ENCODE measurements at places on chromosomes 3 and 15.

GRCh38 chr15:97076011-97076410, 745.5 kb downstream of the NR2F2 start:
- no peak for DNase-seq

DNA sequence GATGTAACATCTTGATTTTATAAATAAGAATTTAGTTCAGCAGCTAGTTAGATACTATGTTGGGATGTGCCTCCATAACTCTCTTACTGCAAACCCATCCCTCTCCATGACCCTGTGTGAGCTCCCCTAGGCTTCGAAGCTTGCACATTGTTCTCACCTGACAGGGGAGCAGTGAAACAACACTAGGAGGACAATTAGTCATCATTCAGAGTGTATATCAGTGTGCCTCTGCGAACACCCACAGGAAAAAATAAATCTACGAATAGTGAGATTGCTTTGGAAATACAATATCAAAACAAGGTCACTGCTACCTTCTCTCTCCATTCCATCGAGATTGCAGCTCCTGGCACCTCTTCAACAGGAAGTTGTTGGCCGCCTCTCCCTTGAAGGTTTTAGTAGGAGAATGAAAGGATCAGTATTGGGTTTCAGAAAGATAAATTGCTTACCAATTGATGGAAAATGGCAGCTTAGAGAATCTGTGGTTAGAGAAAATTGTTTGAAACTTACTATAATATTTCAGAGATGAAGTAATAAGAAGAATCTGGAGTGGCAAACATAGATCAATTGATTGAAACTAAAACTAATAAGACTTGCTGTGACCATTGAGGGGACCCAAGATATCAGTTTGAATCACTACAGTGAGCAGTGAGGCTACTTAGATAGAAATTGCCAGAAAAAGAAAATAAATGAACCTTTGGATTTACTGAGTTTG, 103.2 kb downstream of the CHL1 start:
- DNase-seq = no peak

GRCh38 chr15:90349072-90349471, 3.0 kb upstream of the ZNF774 start:
- DNase-seq = no peak

DNA sequence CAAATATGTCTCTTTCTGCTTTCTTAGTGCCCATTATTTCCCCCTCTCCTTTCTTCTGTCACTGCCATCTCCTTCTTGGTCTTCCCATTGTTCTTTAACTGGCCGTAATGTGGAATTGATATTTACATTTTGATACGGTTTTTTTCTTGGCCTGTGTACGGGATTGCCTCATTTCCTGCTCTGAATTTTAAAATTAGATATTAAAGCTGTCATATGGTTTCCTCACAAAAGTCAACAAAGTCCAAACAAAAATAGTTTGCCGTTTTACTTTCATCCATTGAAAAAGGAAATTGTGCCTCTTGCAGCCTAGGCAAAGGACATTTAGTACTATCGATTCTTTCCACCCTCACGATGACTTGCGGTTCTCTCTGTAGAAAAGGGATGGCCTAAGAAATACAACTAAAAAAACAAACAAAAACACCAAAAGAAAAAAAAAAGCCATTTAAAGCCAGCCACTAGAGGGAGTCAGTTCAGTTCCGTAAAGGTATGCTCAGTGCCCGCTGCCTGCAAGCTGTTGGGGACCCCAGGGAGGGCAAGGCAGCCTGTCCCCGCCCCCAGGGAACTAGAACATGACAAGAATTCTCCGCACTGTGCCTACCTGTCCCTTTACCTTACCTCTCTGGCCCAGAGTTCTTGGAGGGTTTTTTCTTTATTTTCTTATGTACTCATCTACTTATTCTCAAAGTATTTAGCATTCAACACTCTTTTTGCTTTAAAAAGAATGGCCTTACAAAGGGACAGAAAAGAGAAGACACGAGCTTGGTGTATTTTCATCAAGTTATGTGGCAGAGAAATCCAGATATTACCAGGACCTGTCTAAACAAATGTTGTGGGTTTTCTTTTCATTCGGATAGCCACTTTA, 30.0 kb upstream of the NR2E3 start:
- DNase-seq = peak; percentile 49

GRCh38 chr3:159805411-159805772, 183.2 kb upstream of the IL12A start:
- DNase-seq = no peak

- no peak for DNase-seq
Measured at GRCh38 chr3:185647134-185647879, 61.2 kb downstream of the SENP2 start.
